ENCODE measurements at places on chromosomes 13 and 19.

- no peak for DNase-seq
These were observed 34.5 kb downstream of the HPN start for GRCh38 chr19:35076026-35076370.

DNA sequence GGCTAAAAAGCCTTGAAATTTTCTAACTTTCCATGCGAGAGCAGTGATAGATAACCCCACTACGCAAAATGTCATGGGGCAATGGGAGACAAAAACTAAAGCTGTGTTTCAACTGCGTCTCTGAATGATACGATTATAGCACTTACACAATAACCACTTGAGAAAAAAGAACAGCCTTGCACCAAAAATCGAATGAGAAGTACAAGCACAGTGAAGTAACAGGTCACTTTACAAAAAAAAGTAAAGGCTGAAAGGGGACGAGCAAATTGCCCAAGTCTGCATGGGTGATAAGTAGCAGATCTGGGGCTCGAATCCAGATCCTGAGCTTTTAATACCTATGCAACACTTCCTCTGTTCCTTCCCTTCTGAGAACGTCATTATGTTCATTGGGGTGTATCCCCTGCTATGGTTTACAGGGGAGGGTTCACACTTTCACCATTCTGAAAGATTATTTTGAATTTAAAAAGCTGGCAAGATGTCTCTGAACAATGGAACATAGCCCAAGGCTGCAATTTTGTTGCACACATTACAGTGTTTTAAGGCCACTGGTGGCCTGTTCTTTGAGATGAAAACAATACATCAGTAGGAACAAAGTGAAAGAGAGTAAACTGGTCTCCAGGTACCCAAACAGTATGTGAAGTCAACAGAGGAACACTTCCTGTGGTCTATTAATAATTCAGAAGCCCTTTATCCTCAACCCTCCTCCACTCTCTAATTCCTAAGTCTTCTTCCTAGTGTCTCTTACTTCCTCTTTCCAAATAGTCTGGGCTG, 3.2 kb downstream of the CPB2 start:
- DNase-seq, result no peak

GRCh38 chr19:2552859-2553258, 76.9 kb downstream of the GADD45B start:
- DNase-seq, result peak; percentile 27

- no peak for DNase-seq
These were observed 3.7 kb upstream of the NOP53 start for GRCh38 chr19:47741544-47742140.

GRCh38 chr19:10105509-10106099, 558 bp upstream of the PPAN start:
- peak; percentile 74 for DNase-seq

DNA sequence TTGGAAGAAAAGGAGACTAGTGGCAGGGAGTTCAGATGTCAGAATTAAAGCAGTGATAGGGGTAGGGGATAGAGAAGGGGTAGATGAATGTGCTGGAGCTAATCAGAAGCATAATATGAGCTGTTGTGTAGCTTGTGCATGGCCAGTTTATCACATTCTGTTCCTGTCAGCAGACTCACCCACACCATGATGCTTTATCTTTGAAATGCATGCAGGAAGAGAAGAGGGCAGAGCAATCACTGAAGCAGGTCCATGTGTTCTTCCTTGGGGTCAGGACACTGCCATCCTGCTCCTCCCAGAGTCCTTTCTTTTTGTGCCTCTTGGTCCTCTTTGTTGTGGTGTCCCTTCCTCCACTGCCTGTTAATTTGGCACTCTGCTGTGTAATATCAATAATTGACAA, 5.8 kb downstream of the CHAMP1 start:
- DNase-seq, result no peak

DNA sequence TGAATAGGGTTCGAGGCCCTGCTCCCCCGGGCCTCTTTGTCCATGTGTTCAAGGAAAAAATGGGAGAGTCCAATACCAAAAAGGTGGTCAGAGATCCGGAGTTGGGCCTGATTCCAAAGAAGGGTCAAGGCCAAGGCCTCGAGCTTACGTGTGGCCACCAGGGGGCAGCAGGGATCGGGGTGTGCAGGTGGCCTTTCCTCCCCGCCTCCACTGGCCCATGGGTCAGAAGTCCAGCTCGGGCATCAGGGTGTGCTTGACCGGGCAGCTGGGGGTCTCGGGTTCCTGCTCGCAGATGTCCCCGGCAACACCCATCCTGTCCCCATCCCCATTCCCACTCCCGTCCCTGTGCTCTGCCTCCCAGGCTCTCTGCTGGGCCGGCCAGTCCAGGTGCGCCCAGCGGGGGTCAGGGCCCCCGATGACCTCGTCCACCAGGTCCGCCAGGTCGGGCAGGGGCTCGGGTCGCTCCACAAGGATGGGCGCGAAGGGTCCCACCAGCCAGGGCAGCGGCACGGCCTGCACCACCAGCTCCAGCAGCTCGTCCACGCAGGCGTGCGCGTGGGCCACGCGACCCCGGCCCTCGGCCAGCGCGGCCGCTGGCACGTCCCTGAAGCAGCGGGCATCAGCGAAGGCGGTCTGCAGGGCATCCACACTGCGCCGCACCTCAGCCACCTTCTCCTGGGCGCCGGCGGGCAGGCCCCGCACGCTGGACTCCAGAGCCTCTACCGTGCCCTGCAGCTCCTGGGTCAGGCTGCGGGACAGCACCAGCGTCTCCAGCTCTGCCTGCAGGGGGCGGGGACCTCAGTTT, 5.2 kb upstream of the PLIN4 start:
- no peak for DNase-seq

DNA sequence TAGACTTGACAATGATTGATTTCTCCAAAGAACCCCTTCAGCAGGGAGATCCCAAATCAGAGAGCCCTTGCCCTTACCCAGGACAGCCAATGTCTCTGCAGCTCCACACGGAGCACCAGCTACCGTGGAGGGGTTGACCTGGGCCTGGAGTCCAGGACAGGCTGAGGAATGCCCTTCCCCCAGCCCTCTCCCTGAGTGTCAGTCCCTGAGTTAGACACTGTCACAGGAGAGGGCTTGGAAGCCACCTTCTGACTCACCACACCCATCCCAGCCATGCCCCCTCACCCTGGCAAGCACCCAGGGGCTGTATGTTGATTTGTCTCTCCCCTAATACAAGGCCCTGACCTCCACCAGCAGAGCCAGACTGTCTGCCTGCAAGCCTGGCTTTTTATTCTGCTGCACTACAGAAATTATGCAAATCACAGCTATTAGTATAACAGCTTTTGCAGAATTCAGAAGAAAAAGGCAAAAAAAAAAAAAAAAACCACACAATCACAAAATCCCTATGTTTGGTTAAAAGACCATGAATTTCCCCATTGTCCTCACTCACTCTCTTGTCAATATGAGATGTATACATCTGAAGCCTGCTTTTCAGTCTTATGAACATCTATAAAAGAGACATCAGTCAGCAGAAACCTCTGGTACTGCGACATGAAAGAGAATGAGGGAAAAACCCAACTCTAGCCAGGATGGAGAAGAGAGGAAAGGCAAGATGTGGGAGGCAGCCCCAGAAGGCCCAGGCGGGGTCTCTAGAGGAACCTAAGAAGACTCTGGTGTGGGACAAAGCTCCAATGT, 240.7 kb downstream of the UQCRFS1 start:
- DNase-seq, result no peak

DNA sequence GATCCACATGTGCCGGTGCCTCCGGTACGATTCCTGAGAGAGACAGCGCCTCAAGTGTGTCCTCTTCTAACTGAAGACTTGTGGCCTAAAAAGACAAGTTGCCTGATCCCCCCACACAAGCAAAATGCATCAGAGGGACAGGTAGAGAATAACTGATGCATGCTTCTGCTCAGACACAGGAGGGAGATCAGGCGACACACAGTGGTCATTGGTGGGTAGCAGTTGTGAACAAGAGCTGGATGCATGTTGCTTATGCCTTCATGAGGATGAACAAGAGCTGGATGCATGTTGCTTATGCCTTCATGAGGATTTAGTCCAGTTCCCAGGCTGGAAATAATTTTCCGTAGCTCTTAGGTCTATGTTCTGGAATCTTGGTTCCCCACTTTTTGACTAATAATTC, 505.6 kb downstream of the MYO16 start:
- DNase-seq, result no peak

- no peak for DNase-seq
These were observed 4.3 kb downstream of the NDFIP2 start for GRCh38 chr13:79485014-79485811.

DNA sequence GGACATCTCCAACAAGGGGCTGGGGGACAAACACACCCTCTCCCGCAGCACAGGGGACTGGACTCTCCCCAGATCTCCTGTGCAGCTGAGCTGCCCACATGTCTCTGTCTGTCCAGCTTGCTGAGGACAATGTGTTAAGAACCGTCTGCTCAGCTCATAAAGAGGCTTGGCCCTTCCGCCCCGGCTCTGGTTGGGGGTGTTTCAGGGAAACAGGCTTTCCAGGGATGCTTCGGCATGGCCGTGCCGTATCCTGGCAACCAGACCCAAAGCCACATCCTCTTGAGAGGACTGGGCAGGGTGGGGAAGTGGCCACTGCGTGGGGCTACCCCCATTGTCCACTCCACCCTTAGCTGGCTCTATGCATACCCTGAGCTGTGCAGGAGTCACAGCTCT, 41.1 kb upstream of the CHST8 start:
- no peak for DNase-seq

DNA sequence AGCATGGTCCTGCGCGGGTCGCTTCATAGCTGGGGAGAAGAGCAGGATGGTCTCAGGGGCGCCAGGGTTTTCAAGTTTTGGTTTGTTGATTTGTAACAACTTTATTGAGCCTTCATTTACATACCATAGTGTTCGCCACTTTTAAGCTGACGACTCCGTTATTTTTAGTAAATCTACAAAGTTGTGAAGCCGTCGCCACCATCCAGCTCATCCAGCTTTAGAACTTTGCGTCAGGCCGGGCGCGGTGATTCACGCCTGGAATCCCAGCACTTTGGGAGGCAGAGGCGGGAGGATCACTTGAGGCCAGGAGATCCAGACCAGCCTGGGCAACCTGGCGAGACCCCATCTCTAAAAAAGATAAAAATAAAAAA, 404 bp downstream of the C19orf44 start:
- DNase-seq, result no peak

DNA sequence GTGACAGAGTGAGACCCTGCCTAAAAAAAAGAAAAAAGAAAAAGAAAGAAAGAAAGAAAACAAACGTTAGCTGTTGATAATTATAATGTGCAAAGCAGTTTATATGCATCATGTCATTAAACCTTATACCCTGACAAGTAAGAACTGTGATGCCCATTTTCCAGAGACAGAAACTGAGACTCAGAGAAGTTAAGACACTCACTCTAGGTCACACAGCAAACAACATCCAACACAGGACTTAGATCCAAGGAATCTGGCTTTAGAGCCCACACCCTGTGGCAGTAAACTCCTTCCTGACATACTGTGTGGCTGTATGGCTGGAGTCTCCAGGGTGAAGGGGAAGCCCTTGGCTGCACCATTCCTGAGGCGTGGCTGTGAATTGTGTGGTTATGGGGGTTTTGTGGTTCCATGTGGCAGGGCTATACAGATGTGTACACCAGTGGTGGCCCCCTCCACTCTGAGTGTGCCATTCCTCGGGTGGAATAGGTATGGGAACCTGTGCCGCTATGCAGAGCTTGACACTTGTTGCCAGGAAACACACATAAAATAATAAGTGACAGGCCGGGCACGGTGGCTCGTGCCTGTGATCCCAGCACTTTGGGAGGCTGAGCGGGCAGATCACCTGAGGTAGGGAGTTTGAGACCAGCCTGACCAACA, 15.6 kb downstream of the AXL start:
- DNase-seq, result no peak

DNA sequence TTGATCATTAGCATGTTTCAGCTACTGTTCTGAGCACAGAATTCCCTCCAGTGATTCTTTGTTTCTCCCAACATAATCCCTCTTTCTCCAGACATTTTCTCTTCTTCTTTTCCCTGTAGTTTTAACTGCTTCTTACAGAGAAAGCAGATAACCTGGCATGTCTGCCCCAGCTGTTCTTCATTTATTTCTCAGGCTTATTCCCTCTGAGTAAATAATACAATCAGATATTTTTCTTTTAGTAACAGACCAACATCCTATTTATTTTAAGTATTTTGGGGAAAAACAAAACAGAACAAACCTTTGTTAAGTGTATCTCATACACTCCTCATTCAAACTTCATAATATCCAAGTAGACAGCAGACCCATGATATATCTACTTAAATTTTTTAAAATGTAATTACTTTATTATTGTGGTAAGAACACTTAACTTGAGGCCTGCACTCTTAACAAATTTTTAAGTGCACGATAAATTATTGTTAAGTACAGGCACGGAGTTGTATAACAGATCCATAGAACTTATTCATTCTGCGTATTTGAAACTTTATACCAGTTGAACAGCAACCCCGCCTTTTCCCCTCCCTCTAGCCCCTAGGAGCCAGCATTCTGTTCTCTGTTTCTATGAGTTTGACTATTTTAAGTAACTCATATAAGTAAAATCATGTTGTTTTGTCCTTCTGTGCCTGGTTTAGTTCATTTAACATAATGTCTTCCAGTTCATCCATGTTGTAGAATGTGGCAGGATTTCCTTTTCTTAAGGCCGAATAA, 540.0 kb downstream of the LMO7 start:
- DNase-seq, result no peak

- no peak for DNase-seq
These were observed 289.2 kb downstream of the EFNB2 start for GRCh38 chr13:106246242-106246641.

GRCh38 chr13:49657241-49657641, 28.9 kb downstream of the ARL11 start:
- DNase-seq, result no peak

DNA sequence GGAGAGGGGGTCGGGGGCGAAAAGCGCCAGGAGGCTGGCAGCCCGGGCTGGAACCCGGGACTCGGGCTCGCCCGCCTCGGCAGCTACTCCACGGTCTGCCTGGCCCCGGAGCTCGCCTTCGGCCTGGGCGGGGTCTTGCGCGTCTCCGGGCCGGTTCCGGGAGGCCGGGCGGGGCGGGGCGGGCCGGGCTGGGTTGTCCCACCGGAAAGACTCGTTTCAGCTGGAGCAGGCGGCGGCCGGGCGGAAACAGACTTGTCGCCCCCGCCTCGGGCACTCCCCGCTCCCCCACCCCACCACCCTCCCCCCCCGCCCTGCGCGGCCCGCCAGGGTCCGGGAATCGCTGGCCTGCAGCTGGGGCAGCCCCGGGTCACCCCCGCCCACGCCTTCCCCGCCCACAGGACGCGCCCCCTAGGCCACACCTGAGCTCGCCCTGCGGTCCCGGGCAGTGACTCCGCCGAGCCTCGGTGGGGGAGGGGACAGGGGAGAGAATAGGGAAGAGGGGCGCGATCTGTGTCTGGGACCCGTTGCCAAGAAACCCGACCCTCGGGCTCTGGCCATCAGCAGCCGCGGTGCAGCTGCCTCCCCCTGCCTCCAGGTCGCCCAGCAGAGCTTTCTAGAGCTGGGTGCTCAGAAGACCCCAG, 109.4 kb downstream of the KCTD15 start:
- no peak for DNase-seq

DNA sequence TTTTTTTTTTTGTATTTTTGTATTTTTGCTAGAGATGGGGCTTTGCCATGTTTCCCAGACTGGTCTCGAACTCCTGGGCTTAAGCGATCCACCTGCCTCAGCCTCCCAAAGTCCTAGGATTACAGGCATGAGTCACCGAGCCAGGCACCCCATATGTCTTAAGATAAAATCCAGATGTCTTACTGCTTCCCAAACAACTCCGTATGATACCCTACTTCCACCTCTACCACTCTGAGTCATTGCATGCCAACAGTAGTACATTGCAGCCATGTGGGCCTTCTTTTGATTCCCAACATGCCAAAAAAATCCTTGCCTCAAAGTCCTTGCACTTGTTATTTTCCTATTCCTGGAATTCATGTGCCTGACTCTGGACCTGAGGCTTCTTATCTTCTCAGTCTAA, 799.2 kb downstream of the GPC5 start:
- no peak for DNase-seq

Measured in activated CD4-positive, alpha-beta T cell treated with anti-CD3 and anti-CD28 coated beads for 24 hours (primary cell).